Urothelium cell line (cell line): ENCODE measurements at places on chromosomes 7 and 10.

- peak; percentile 64 for DNase-seq
Measured at GRCh38 chr10:100970076-100970913, 991 bp downstream of the SEMA4G start.

GRCh38 chr10:97280783-97281182 is 11.7 kb downstream of the ARHGAP19 start:
- no peak for DNase-seq

- DNase-seq, result no peak
Measured at GRCh38 chr7:69772718-69773436, 174.6 kb downstream of the AUTS2 start.

- no peak for DNase-seq
Measured at GRCh38 chr10:26368463-26368862, 69.7 kb upstream of the APBB1IP start.

GRCh38 chr7:27262121-27262520 is 19.5 kb downstream of the EVX1 start:
- peak; percentile 42 for DNase-seq

DNA sequence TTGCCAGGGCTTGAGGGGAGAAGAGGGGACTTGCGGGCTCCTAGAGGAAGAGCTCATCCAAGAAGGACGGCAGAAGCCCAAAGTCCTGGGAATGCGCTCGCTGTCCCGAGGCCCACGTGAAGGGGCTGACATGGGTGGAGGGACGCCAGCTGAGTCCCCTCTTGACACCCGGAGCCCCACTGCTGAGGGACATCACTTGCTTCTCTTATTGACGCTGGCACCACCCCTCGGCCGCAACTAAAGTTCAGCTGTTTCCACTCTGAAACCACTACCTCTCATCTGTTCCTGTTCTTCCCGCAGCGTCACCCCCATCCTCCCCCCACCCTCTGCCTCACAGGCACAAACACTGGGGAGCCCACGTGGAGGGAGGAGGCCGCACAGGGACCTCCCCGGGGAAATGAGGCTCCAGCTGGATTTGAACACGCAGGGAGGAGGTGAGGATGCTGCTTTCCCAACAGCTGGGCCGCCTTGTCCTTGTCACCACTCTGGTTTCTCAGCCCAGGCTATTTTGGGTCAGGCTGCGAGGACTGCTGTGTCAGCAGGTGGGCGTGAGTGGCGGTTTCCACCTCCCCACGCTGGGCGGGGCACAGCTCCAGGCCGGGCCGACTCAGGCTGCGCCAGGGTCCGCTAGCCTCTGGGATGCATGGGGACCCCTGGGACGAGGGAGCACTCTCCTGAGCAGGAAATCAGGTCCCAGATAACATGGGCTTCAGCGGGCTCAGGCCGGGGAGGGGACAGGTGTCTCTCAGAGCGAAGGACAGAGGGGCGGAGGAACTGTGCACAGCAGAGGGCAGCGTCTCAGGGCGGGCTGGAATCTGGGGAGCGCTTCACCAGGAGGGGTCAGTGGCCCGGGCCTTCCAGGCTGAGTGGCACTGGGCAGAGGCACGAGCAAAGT is 156.3 kb downstream of the ZNF248 start:
- DNase-seq, result peak; percentile 3

DNA sequence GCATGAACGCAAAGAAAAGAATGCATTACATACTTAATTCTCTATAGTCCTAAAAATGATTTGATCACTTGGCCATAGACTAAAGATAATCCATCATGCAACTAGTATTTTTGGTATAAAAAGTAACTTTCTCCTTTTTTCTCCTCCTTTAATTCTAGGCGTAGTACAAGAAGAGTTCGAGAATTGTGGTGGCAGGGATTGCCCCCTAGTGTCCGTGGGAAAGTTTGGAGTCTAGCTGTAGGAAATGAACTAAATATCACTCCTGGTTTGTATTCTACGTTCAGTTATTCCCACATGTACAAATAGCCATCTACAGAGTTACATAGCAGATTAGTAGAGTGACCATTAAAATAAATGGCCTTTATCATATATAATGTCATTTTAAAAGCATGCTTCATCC is 45.5 kb upstream of the HELLS start:
- DNase-seq, result peak; percentile 4

- DNase-seq, result no peak
Measured at GRCh38 chr7:96330193-96330592, 8.3 kb upstream of the SLC25A13 start.

DNA sequence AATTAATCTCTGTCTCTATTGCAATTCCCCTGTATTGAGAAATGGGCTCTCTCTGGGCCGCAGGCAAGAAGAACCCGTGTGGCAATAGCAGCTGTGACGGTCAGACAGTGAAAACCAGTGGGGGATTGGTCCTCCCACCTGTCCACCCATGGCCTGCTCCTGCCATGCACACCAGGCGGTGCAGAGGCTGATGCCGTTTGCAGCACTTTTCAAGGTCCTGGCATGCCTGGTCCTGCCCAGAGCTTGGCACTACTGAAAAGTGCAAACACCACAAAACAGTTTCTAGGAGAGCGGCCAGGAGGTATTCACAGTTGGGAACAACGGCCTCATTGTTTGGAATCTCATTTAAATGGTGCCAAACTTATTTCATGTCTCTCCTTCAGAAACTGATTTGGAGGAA is 41.5 kb downstream of the PSPH start:
- DNase-seq, result peak; percentile 37

DNA sequence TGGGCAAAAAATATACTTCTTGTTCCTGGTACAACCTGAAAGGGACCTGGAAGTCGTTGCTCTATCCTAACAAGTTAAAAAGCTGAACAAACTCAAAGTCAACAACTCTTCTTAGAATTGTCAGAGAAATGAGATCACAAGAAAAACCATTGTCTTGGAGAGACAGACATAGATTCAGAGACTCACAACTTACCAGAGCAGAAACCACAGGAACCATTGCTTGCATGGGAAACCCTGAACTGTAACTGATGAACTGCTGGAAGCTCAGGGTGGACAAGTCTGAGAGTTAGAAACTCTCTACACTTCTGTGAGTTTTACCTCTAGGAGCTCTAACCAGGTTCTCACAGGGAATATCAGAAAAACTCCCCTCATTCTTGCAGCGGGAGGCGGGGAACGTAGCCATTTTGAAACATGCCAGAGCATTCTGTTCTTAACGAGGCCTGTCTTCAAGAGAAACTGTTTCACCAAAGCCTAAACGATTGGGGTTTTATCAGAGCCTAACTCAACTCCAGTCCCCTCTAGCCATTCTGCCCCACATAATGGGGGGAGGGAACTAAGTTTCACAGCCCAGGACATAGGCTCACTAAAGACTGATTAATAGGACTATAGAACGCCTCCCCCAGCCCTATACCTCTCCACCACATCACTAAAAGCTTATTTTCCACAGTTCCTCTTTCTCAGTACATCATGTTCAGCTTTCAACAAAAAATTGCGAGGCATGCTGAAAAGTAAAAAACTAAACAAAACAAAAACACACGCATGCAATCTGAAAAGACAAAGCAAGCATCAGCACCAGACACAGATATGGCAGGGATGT is 12.0 kb upstream of the GSDME start:
- DNase-seq, result no peak

DNA sequence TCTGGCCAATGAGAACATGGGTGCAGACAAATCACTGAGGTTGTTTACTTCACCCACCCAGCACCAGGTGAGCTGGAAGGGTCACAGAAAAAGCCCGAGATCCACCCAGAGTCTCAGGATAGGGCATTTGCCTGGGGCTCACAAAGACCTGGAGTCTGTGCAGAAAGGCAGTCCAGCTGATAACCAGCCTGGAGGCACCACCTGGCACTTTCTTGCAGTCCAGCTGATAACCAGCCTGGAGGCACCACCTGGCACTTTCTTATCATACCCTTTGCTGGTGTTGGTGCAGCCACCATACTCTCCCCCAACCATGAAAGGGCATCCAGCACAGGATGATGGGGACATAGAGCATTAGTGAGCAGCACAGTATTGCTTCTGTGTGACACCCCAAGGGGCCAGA is 104.1 kb downstream of the PPP1R3C start:
- DNase-seq, result no peak

- no peak for DNase-seq
Measured at GRCh38 chr10:36336315-36336714, 694.2 kb upstream of the FZD8 start.

GRCh38 chr10:13712837-13713581 is 126.2 kb downstream of the PRPF18 start:
- DNase-seq, result peak; percentile 80

DNA sequence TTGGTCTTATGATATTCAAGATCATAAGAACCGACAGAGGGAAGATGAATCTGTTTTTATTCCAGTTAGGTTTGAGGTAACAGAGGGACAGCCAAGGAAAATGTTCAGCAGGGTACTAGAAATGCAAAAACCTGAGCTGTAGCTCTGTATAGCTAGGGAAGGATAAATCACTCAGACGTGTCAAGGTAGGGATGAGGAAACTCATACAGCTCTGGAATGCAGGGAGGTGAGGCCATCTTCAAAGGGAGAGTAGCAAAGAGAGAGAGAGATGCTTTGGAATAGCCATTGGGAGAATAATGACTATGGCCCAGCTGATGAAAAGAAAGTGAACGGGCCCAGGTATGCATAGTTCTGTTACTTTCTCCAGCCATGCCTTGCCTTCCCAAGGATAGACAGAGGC is 77.8 kb downstream of the PAX2 start:
- DNase-seq, result no peak

DNA sequence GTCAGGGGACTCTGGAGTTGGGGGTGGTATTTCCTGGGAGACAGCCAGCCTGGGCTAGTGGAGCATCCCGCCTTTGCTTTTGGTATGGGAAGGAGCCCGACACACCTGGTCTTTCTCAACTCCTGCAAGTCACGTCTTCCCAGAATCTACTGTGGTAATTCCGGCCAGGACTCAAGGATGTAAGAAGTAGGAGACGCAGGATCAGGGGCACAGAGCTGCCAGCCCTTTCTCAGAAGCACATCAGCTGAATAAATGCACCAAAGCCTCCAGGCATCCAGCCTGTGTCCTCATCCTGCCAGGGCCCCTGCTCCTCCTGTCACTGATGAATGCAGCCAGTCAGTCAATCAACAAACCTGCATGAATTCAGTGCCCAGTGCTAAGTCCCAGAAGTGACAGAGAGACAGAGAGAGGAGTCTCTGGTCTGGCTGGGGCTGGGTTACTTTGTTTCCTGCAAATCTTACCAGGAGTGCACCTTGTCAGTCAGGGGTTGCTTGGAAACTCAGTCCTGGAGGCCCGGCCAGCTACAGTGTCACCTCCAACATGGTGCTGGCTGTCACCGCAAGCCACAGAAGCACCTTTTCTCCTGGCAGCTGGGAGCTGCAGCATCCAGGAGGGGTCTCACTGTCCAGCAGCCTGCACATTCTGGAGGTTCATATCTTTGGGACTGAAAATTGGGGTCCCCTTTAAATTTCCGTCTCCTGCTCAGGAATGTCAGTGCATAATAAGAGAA is 101.8 kb downstream of the PTPRE start:
- DNase-seq, result no peak

GRCh38 chr10:28479425-28479865 is 53.5 kb upstream of the WAC start:
- DNase-seq, result no peak

DNA sequence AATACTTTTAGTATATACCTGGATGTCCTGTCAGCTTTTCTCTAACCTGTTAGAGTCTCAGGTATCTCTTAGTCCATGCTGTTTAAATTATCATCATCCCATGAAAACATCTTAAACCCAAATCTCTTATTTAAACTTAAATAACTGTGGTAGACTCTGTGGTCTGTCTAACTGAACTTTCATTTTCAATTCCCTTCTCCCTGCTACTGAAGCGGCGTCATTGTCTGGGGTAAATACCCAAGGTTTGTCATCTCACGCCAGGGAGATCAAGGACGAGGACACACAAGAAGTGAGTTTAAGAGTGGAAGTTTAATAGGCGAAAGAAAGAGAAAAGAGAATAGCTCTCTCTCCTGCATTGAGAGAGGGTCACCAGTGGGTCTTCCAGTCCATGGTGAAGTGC is 804.4 kb upstream of the CELF2 start:
- DNase-seq, result no peak

GRCh38 chr7:147721962-147722830 is 868.4 kb upstream of the C7orf33 start:
- DNase-seq, result no peak

- DNase-seq, result no peak
Measured at GRCh38 chr10:88090568-88091214, 227.3 kb downstream of the PTEN start.

- DNase-seq, result peak; percentile 66
Measured at GRCh38 chr10:5550621-5551530, 26.1 kb downstream of the CALML3 start.

GRCh38 chr7:136526408-136527105 is 341.9 kb upstream of the CHRM2 start:
- no peak for DNase-seq

DNA sequence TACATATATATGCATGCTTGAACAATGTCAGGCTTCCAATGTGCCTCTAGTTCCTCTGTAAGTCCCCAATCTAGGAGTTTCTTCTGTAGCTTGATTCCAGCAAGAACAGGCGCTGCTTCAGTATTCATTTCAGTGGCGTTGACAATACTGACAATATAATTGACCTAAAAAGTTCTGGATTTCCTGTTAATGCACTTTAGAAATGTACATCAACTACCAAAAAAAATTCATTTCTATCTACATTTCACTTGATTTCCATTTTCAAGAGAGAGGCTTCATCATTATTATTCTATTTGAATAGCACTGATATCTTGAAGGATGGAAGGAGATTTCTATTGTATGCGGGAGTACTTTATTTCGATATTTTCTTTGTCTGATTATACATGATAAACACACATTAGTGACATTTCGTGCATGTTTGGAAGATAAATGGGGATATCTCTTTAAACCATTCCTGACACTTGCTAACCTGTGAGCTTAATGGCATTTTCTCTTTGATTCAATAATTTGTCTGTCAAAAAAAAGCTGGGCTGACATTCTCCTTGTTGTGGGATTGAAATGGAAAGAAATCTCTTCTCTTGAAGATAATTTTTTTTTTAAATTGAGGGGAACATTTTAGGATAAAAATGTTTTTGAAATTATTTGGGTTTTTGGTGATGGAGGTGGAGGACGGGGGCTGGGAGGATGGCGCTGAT is 568.2 kb downstream of the LRMDA start:
- DNase-seq, result no peak

- no peak for DNase-seq
Measured at GRCh38 chr7:30799976-30800661, 28.9 kb downstream of the MINDY4 start.

DNA sequence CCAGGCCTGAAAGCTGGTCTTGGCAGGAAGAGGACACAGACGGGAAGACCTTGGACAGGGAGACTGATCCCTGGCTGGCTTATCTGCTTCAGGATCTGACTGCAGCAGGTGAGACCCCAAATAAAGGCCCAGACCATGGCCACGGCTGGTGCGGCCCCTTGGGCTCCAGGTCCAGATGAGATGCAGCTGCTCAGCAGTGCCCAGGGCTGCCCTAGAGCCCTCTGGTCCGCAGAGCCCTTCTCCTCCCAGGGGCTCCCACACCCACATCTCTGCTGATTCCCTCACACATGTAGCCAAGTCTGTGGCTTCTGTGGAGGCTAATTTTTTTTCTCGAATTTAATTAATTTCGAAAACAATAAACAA is 46.3 kb downstream of the VIPR2 start:
- DNase-seq, result no peak

DNA sequence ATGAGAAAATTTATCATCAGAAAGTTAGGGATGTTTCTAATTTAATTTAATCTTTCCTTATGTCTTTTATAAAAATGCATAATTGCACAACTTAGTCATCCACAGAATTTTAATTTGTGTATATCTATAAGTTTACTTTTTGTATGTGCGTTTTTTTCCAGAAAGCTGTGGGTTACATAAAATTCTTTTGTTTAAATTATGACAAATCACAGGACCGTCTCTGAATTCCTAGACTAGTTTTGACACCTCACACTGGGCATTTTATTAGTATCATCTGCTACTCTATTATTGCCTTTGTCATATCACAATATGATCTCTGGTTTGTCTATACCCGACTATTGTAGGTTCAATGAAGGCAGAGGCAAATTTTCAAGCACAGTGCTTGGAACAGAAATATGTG is 482.4 kb upstream of the SEMA3D start:
- DNase-seq, result no peak
